GM12892 (cell line): ENCODE measurements at places on chromosomes 3 and 15.

DNA sequence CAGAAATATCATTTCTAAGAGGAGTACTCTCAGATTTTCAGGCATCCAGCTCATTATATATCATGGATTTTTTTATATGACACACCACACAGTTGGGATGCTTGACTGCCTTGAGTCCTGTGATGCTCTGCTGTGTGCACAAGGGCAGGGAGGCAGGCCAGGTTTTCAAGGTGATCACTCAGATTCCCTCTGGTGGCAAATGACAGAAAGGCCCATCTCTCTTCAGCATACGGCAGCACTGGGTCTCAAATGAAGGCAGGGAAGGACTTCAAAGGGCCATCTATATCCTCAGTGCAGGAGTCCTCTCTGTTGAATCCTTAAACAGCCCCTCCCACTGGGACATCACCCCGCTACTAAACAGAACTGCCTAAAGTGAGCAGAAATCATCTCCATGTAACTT lies 54.8 kb upstream of the MYO5C start:
- no peak for DNase-seq

- DNase-seq = no peak
These were observed 195.2 kb upstream of the ARHGEF26 start for GRCh38 chr3:153925841-153926514.

- DNase-seq = no peak
These were observed 148.0 kb downstream of the MEGF11 start for GRCh38 chr15:66105286-66106265.

- DNase-seq = no peak
These were observed 17.1 kb downstream of the SLC9A9 start for GRCh38 chr3:143831208-143831607.

DNA sequence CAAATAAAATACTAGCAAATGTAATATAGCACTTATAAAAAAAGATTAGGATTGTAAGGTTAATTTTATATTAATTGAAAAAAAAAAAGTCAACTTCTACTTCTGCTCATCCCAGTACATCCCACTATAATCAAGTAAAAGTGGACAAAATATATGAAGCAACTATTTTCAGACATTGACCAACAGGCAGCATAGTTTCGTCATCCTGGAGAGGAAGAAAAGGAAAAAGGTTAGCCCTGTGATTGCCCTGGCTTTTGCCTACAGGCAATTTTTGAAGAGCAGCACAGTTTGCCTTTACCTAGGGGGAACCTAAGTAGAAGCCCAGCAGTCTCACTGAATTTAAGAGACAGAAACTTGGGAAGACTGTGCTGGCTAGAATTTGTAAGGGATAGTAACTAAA lies 52.2 kb upstream of the ACTC1 start:
- DNase-seq = no peak

- no peak for DNase-seq
These were observed 42.9 kb upstream of the LPP start for GRCh38 chr3:188111002-188111584.

GRCh38 chr3:72060447-72061034 lies 275.6 kb upstream of the PROK2 start:
- no peak for DNase-seq

DNA sequence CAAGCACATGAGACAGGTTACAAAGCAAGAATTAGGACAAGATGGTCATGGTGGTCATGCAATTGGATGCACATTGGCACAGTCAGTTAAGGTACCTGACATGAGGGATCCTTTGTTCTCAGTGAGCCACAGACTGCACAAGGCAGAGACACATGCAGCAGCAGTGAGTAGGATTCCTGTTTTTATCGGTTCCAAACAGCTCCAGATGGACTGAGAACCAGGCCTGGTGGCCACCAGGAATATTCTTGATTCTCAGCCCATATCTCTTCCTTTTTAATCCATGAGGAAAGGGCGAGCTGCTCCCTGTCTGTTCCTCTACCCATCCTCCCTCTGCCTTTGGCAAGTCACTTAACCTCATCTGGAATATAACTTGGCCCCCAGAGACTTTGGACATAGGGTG lies 410.8 kb downstream of the GAP43 start:
- DNase-seq = no peak

GRCh38 chr3:128266453-128266852 lies 113.2 kb downstream of the EEFSEC start:
- no peak for DNase-seq

DNA sequence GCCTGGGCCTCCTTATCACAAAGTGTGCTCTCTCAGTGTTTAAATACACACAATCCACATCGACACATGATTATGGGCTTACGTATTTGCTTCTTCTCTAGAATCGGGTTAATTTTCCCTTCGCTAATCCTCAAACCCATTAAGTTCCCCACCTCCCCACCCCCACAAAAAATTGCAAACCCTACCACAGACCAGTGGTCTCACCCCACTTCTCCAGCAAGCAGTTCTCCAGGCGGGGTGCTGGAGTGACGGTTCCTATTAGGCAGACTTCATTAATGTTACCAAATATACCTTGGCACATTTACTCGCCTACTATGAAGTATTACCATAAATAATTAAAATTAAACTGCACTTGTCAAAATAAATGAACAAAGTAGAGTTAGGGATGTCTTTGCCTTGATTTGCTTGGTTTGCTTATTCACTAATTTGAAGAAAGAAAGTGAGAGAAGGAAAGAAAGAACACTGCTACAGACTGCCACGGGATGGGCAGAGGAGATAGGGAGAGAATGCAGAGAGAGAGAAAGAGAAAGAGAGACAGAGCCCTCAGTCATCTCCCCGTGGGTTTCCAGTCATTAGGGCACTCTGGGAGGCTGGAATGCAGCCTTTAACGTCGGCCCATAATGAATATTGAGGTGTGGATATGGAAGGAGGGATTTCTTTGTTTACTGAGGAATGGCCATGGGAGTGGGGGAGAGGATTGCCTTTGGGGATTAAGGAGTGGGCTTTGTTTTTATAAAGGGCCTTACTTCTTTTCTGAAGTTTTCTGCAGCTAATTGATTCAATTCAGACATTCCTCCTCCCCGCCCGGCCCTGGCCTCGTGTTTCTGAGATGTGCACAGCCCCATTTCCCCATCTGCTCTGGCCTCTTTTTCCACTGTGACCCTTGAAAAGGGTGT lies 39.7 kb upstream of the POLG start:
- no peak for DNase-seq

GRCh38 chr3:8324747-8325146 lies 176.9 kb upstream of the LMCD1 start:
- DNase-seq = no peak

GRCh38 chr3:157099326-157100095 lies 60.4 kb downstream of the CCNL1 start:
- no peak for DNase-seq

DNA sequence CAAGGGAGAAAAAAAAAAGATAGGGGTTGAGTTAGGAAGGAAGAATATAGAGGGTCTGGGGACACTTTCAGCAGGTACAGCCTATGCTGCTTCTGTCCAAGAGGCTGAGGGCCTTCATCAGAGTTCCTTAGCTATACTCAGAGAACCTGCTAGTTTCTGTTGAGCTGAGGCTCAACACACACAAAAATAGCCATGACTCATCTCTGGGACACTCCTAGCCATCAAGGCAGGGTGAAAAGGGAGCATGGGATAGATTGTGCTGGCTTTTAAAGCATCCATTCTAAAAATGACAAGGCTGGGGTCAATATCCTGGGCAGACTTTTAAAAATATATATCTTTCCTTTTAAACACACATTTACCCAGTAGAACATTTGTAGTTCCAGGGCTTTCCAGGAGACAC lies 2.8 kb upstream of the RTP2 start:
- DNase-seq = no peak

DNA sequence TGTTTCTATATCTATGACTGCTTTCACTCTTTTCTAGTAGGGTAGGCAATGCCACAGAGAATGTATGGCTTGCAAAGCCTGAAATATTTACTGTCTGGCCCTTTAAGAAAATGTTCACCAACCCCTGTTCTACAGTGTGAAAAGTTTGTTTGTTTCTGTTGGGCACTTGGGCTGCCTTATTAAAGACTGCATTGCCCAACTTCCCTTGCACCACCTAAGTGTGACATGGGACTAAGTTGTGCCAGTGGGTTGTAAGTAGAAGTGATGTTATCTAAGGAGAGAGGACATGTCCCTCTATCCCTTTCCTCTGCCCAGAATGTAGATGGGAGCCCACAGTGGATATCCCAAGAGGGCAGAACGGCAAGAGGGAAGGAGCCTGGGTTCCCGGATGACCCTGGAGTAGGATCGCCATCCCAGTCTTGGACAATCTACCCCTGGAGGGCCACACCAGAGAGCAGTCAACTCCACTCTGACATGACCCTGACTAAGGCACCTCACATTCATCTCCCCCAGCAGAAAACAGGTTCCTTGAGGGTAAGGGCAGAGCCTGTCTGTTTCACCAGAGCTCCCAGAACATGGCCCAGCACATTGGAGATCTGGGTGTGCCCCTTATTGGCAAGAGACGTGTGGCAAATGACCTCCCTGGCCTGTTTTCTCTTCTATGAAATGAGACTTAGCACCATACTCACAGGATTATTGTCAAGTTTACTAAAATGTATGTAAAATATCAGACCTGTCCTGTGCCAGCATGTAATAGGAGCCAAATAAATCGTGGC lies 138.8 kb downstream of the SMAD6 start:
- DNase-seq = no peak

- peak; percentile 45 for DNase-seq
These were observed 66.9 kb upstream of the PRR23C start for GRCh38 chr3:139111392-139112229.

DNA sequence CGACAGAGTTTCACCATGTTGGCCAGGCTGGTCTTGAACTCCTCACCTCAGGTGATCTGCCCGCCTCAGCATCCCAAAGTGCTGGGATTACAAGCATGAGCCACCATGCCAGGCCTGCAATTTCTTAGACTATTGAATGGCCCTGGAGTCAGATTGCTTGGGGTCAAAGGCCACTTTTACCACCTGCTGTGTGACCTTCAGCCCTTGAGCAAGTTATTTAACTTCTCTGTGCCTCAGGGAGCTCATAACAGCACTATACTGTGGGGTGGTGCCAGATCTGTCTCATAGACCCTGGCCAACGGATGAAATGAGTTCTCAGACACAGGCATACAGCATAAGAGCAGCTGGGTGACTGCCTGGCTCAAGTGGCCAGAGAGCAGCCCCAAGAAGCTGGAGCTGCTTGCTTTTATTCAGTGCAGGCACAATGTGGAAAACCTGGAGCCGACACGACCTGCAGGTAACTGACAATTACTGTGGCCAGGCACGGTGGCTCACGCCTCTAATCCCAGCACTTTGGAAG lies 44.9 kb upstream of the FURIN start:
- no peak for DNase-seq

DNA sequence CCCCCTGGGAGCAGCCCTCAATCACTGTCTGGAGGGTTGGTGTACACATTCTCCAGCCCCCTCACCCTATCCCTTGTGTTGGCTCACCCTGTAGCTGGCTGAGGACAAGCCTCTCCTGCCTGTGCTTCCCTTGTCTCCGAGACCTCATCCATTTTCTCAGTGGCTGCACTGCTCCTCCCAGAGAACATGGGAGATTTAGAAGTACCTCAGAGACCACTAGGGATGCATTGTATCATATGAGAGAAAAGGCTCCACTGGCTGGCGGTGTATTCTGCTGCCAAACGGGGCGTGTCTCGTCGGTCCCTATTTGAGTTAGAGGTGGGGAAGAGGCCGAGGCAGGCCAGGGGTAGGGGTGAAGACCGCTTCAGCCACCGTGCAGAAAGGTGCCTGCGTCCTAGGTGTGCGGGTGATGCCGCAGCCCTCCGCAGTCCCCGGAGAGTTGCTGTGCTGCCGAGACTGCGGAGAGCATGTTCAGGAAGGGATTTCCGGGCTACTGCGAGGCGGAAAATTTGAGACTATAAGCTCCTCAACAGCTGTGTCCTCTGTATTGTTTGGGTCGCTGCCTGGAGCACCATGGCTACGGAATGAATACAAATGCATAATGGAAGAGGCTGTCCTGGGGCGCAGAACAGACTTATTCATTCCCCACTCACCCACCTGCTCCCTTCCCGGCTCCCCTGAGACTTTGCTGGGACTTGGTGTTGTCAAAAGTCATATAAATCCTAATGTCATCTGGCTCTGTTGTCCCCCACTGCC lies 43.8 kb downstream of the SPSB4 start:
- DNase-seq = no peak

DNA sequence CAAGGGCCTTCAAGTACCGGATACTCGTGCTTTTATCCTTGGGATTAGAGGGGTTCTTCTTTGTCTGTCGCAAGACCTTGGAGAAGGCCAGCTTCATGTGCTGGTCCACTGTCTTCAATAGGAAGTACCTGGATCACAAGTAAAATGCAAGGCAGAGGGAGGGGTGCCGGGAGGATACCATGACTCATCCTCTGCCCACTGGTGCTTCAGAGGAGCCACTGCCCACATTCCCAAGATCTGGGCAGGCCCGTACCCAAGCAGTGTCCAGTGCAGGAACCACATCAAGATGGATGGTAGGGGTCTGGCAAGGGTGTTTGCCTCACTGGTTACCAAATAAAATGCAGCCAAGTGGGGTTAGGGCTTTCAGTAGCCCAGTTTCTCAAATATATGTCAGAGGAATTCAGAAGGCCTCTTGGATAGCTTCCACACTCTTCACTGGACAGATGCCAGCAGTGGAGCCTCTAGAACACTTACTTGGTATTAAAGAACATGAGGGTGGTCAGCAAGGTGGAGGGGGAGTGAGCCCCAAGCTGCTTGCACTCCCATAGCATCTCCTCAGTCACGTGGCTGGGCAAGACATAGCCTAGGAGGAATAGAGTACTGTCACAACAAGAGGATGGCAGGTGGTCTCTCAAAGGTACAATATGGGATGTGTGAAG lies 3.6 kb upstream of the IMPDH2 start:
- no peak for DNase-seq

- DNase-seq = no peak
These were observed 193.4 kb downstream of the SLC9A9 start for GRCh38 chr3:143654906-143655305.

GRCh38 chr3:187079090-187080022 lies 59.9 kb downstream of the RPL39L start:
- DNase-seq = no peak

DNA sequence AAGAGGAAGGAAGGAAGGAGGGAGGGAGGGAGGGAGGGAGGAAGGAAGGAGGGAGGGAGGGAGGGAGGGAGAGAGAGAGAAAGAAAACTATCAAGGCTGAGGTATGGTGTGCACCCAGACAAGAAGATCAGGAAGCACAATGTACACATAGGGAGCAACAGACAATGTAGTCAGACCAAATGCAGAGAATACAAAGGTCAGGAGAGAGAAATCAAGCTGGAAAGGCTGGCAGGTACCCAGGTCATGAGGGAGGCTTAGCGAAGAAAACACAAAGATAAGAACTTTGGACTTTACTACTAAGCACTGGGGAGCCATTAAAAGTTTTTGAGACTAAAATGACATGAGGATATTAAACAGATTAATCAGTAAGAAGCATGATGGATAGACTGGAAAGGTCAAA lies 176.0 kb upstream of the TMCO5A start:
- no peak for DNase-seq

- DNase-seq = no peak
These were observed 227.7 kb upstream of the ST8SIA2 start for GRCh38 chr15:92166029-92166428.

- no peak for DNase-seq
These were observed 13.6 kb downstream of the GMNC start for GRCh38 chr3:190848870-190849269.

DNA sequence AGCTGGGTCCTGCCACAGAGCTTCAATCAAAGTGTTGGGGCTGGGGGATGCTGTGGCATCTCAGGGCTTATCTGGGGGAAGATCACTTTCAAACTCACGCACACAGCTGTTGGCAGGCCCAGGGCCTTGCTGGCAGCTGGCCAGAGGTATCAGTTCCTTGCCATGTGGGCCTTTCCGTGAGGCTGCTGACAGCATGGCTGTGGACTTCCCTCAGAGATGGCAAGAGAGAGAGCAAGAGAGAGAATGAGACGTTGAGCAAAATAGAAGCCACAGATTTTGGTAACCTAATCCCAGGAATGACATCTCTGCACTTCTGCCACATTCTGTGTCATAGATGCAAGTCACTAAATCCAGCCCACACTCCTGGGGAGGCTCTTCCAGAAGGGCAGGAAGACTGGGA lies 91.0 kb downstream of the TPRG1 start:
- no peak for DNase-seq
